NCI-H1436 (cell line): ENCODE measurements at places on chromosomes 11 and 22.

DNA sequence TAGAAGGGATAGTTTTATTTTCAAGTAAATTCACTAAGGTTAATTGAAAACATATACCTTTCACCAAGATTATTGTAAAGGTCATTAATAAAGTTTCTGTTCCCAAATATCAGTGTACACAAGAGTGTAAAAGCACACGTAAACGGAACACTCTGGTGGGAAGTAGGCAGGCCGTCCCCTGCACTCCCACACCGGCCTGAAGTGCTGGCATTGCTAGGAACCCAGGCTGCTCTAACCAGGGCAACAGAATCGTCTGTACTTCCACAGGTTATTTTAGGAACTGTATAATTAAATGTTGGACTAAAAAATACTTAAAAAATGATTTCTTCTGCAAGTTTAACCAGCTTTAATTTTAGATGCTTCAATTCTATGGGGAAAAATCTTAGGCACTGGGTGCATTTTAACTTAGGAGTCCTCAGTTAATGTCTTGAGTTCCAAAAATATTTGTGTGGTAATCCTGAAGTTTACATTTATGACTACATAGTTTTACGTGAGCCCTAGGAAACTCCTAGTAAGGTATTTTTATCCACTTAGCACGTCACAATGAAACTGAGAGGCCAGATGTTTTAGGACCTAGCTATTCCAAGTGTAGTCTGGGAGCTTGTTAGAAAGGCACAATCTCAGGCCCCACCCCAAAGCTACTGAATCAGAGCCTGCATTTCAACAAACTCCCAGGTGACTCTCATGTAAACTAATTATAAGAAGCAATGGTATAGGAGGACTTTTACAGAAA lies 31.2 kb downstream of the KMT5B start:
- no peak for DNase-seq

- DNase-seq, result no peak
These were observed 36.1 kb downstream of the RRP8 start for GRCh38 chr11:6567371-6567745.

GRCh38 chr11:63567044-63567840 lies 4.1 kb upstream of the PLAAT2 start:
- DNase-seq, result peak; percentile 55

DNA sequence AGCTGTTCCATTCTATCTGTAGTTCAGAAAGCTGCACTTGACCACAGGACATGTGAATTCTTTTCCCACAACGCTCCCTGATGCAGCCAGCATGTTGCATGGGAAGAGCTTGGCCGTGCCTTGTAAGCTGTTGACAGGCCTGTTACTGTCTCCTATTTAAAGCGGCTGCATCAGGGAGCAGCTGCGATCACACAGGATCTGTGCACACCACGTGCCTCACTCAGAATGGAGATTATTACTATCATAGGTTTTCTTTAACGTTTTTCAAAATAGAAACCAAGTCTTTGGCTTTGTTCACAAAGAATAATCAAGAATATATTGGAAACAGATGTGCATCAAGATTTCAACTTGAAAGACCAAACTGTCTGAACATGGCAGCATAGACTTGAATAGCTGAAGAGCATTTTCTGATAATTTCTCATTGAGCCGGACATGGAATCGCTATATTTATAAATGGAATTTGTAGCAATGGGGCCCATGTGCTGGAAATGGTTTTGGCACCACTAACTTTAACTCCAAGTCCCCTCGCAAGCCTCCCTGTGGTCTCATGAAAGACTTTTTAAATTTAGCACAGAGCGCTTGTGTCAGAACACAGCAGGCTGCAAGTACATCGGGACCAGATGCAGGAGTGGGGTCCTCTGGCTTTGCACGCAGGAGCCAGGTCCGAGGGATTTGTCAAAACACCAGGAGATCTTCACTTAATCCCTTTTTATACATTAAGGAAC lies 40.8 kb upstream of the MYO18B start:
- DNase-seq, result no peak

GRCh38 chr22:38531251-38531938 lies 25.3 kb upstream of the DDX17 start:
- peak; percentile 15 for DNase-seq

- DNase-seq, result no peak
These were observed 14.4 kb downstream of the C22orf42 start for GRCh38 chr22:32144496-32145274.

DNA sequence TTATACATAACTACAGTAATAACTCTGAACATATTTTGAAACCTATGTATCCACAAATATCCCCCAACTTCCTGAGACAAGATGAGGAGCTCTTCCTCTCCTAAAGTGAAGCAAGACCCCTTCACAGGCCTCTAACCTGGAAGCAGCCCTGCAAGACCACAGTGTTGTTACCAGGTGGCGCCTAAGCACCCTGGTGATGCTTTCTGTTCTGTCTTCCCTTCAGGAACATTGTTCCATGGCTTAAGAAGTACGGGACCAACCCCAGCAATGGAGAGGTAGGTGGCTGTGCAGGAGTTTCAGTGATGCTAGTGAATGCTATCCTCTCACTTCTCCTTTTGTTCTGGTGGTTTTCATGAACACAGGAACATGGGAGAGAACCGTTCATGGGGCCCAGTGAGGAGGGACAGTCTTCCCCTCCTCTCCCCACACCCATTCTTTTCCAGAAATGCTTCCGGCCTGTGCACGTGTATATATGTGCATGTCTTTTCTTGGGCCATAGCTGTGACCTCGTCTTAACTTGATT lies 6.4 kb downstream of the PPIL2 start:
- no peak for DNase-seq

- no peak for DNase-seq
These were observed 452.1 kb downstream of the MN1 start for GRCh38 chr22:27349456-27349855.

GRCh38 chr22:46758867-46759290 lies 3.6 kb upstream of the TBC1D22A start:
- DNase-seq, result no peak

- no peak for DNase-seq
These were observed 5.0 kb upstream of the APOBEC3A start for GRCh38 chr22:38952281-38952993.

DNA sequence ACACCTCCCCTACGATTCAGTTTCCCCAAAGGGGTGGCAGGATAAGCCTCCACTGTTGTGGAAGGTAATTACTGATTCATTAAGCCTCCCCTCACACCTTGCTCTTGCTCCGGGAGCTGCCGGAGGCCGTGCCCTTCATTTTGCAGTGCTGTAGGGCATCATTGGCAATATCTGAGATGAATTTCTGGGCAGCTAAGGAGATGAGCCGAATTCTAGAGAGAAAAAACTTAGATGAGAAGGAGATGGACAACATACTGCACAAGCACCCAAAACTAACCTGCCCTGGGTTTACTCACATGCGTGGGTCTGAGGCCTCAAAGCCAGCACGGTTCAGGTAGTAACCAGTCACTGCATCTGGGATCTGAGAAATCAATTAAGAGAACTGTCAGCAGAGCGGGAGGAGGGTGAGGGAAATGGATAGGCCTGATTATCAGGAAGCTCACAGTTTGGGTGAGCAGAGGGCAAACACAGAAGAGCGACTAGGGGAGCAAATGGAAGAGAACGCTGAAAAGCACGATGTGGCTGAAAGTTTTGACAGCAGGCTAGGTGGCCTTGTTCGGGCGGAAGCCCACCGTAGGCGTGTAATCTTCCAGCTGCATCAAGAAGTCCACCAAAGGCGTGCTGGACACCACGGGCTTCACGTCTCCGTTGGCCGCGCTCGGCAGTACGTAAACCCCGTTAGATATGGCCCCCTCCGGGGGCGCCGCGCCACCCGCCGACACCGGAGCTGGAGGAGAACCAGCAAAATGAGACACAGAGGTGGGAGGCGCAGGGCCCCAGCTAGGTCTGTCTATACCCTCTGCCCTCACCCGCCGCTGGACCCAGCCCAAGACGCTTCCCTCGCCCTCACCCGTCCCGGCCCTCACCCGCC lies 689 bp downstream of the TAF10 start:
- no peak for DNase-seq

GRCh38 chr11:125637840-125638239 lies 12.9 kb downstream of the CHEK1 start:
- DNase-seq, result no peak

DNA sequence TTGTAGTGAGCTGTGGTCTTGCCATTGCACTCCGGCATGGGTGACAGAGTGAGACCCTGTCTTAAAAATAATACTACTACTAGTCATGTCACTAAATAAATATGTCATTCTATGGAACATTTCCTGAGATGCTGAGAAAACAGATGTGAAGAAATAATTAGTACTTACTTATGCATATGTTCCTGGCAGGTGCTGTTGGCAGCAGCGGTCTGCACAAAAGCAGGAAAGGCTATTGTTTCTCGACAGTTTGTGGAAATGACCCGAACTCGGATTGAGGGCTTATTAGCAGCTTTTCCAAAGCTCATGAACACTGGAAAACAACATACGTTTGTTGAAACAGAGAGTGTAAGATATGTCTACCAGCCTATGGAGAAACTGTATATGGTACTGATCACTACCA lies 8.8 kb downstream of the ARCN1 start:
- no peak for DNase-seq

- no peak for DNase-seq
These were observed 78.8 kb downstream of the MYEOV start for GRCh38 chr11:69372589-69373250.

DNA sequence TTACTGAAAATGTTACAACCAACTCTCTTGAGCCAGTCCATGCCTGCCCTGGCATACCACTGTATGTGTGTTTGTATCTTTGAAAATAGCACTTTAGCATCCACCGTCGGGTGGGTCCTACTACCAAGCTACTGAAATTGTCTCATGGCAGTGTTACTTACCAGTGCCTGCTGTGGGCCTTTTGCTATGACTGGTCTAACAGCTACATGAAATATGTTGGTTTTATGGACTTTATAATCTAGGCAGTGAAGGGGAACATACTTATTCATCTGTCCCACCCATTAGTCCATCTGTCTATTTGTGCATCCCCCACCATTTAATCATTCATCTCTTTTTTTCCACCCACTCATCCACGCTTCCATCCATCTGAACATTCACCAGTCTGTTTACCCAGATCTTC lies 106.0 kb downstream of the NAV2 start:
- DNase-seq, result no peak

DNA sequence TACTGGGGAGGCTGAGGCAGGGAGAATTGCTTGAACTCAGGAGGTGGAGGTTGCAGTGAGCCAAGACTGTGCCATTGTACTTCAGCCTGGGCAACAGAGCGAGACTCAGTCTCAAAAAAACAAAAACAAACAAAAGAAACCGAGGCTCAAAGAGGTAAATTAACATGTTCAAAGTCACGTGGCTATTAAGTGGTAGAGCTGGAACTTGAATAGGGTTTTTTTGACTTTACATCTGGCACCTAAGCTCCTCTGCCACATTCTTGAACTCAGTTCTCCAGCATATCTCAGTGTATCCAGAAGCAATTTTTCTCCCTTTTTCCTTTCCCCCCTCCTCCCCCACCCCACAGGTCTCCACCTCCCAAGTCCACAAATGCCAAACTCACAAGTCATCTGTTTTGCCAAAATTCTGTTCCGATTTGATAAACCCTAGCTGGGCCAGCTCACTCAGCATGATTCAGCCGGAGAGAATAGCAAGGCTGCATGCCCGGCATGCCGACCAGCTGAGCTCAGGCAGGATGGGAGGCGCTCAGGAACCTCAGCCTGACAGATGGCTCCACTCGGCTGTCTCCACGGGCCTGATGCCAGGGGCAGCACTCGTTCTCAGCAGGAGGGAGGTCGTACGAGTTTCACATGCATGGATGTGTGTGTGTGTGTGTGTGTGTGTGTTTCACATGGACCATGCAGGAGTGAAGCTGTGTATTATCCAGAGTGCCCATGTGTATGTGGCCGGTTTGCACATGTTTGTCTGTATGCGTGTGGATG lies 63.2 kb upstream of the RRAS2 start:
- DNase-seq, result no peak

- DNase-seq, result no peak
These were observed 796.3 kb upstream of the ANO3 start for GRCh38 chr11:25535467-25536272.

GRCh38 chr22:40673017-40673416 lies 6.3 kb upstream of the MCHR1 start:
- no peak for DNase-seq

GRCh38 chr11:72844356-72844755 lies 30.1 kb downstream of the ATG16L2 start:
- DNase-seq, result no peak

GRCh38 chr11:37926772-37927171 lies 1328.7 kb upstream of the RAG2 start:
- no peak for DNase-seq

DNA sequence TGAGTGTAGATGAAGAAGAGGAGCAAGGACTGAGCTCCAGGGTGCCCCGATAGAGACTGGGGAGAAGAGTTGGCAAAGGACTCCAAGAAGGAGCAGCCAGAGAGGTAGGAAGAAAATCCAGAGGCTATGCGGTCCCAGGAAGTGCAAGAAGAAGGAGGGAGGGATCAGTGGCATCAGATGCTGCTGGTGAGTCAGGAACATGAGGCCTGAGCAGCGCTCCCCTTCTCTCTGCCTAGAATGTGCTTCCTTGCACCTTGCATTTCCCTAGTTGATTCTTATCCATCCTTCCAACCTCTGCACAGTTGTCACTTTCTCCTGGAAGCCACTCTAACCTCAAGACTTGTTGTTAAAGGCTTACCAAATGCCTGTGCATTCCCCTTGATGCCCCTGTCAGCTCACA lies 21.3 kb downstream of the KCNC1 start:
- DNase-seq, result no peak

GRCh38 chr11:120940160-120940848 lies 83.6 kb upstream of the TBCEL start:
- DNase-seq, result no peak

DNA sequence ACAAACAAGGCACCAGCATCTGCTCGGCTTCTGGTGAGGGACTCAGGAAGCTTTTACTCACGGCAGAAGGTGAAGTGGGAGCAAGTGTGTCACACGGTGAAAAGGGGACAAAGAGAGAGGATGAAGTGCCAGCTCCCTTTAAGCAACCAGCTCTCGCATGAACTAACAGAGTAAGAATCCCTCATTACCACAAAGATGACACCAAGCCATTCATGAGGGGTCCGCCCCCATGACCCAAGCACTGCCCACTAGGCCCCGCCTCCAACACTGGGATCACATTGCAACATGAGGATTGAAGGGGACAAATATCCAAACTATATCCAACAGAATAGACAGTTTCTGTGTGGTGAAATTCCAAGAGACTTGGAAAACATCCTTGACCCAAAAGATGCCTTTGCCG lies 198.2 kb upstream of the POU2AF2 start:
- DNase-seq, result no peak
